Stimulated activated CD4-positive, alpha-beta T cell treated with anti-CD3 and anti-CD28 coated beads, Interleukin-4, amount 100 ng/mL, for 48 hours (primary cell): ENCODE measurements at places on chromosomes 7 and 10.

DNA sequence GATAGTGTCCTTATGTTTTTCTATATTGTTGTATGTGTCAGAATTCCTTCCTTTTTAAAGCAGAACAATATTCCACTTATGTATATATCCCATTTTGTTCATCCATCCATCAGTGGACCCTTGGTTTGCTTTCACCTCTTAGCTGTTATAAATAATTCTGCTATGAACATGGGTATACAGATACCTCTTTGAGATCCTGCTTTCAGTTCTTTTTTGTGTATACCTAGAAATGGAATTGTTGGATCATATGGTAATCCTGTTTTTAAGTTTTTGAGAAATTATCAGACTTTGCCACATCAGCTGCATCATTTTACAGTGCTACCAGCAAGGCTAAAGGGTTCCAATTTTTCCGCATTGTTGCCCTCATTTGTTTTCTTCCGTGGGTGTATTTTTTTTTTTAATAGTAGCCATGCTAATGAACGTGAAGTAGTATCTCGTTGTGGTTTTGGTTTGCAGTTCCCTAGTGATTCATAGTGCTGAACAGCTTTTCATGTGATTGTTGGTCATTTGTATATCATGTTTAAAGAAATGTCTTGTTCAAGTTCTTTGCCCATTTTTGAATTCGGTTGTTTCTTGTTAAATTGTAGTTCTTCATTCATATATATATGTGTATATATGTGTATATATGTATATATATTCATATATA lies 87.8 kb downstream of the LCOR start:
- no peak for DNase-seq

GRCh38 chr7:99383791-99384370 lies 9.4 kb downstream of the ARPC1B start:
- no peak for DNase-seq

DNA sequence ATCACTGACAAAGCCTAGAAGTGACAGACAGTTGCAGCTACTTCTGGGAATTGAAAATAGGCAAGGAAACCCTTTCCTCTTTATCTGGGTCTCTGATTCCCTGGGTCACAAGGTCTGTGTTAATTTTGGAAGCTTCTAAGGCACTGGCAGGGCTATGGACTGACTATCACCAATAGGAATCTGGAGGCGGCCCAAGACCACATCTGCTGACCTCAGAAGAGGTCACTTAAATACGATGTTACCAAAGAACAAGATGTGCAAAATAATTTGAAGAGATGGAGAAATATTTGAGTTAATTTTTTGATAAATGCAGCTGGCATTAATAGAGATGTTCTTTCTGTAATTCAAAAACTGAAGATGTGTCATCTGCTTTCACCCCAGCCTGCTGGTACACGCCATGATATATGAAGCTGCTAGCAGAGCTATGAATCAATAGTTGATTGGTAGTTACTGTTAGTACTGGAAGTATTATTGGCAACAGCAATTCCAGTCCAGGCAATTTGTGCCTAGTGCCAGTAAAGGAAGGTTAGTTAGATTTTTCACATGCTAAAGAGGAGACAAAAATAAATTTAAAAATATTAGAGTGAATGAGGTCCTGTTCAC lies 5.5 kb upstream of the STEAP4 start:
- no peak for DNase-seq

GRCh38 chr10:61063034-61063433 lies 119.0 kb upstream of the RHOBTB1 start:
- no peak for DNase-seq

GRCh38 chr10:70742537-70743429 lies 42.4 kb downstream of the TBATA start:
- DNase-seq = no peak

- peak; percentile 13 for DNase-seq
These were observed 19.9 kb downstream of the ACTA2 start for GRCh38 chr10:88932539-88933256.

DNA sequence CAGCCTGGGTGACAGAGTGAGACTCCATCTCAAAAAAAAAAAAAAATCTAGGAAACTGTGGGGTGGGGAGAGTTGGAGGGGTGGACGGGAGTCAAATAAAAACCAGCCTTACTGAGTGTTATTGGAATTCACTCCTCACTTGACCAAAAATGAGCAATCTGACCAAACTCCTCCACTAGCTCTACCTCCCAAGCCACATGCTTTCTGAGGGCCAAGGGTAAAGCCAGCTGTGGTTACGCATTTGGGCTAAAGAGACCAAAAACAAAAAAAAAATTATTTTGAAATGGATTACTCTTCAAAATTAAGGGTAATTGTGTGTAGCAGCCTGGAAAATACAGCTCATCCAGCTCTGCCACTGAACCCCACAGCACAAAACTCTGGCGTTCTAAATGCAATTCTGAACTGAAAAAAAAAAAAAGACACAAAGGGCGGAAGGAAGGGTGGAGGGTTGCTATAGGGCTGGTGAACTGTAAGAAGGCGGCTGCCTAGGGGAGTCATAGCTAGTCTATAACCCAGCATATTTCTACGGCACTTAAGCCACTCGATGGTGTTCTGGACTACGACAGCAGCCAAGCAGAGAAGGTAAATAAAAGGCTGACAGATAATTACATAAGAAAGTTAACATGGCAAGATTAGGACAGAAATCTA lies 7.8 kb downstream of the ELMO1 start:
- DNase-seq = no peak

DNA sequence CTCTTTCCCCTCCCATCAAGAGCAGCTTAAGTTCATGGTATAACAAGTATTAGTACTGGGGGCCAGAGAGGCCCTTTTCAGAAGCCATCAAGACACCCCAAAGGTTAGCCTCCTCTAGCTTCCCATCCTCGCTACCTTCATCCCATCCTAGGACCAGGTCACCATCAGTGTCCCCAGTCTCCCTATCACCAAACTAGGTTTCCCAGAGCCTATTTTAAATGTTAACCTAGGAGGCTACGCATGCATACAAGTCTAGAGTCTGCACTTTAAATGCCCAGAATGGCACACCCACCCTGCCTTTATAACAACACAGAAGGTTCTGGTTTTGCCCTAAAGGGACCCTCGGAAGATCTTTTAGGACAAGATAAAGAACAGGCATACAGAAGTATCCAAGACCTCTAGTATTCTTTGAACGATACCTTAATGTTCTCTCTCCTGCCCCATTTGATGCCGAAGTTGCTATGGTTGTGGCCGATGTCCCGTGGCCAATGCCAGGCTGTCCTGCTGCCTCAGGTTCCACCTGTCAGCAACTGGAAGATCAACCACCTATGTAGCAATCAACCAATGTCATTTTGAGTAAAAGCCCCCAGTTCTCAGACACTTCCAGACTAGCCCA lies 2.2 kb downstream of the GPRIN2 start:
- DNase-seq = no peak

DNA sequence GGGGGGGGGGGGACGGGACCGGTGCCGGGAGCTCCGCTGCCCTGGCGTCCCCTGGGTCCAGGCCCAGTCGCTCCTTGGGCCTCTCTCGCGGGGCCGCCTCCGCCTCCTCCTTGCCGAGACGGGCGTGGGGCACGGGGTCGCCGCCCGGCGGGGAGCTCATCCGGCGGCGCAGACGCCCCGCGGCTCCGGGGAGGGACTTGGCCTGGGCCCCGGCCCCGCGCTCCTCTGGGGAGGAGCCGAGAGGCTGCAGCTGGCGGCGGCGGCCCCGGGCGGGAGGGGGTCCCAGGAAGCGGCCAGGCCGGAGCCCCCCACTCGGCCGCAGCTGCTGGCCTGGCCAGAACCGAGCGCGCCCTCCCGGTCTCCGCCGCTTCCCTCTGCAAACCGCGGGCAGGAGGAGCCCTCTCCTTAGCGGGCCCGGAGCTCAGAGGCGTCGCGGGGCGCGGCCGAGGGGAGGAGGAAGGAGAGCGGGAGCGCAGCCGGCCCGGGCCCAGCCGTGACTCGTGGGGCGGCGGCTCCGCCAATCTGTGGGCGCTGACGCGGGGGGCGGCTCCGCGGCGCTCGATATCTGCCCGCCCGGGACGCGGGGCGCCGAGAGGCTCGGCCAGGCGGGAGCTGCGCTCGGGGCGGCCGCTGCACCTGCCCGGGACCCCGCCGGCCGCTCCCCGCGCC lies at the start of gene FAM20C:
TSS of gene FAM20C (plus strand) at position 591 of the 669 bp plus-strand sequence. CDS start 629 bp downstream, outside the sequence.
- peak; percentile 42 for DNase-seq
